ENCODE measurements at places on chromosomes 4 and X.

GRCh38 chrX:107730991-107731766 lies 44.4 kb downstream of the TSC22D3 start:
- no peak for DNase-seq

DNA sequence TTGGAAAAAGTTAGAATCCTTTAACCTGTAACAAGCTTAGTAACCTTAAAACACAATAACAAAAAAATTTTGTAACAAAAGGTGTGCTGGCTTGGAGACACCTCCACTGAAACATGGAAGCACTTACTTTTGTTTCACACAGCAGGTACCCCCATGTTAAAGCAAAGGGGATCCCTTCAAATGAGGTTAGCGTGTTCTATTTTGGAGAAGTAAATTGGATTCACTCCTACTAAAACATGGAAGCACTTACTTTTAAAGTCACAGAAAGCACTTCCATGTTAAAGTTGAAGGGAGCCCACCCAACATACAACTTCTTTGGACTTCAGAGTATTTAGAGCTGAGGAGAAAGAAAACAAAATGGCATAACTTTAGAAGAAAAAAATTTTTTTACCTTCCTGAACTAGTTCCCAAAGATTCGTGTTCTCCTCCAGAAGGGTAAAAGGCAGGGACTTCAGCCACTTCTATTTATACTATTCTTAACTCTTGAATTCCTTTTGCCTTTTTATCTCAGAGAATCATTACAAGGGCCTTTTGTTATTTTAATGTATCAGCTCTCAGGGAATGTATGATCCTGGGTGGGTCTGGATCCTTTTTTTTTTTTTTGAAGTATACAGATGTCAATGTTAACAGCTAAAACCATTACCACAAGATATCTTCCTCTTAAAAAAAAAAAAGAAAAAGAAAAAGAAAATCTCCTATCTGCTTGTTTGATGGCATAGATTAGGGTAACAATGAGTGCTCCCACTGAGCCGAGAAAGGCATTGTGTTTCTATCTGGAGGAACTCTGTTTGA lies 11.5 kb downstream of the LARP7 start:
- DNase-seq: no peak

GRCh38 chr4:35760807-35761206 lies 483.5 kb downstream of the ARAP2 start:
- DNase-seq: no peak

DNA sequence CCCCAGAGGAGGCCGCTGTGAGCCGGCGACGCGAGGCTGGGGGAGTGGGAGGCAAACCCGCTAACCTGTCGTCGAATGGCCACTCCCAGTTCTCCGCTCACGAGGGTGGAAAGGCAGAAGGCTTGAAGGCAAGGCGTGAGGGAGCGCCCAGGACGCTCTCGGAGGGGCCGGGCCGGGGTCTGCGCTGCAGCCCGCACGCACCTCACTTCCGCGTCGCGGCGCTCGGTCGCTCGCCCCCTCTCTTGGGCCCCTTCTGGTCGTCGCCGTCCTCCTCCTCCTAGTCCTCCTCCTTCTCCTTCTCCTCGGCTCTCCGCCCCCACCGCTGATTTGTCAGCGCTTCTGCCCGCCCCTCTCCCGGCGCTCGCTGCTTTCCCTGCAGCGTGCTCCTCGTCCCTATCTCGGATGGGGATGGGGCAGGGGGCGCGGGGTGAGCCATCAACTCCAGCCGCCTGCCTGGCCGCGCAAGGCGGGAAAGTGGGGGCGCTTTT lies at the start of gene SNCA:
TSS of gene SNCA (minus strand) at position 265 of the 488 bp plus-strand sequence. CDS start 1,494 bp downstream, outside the sequence.
- DNase-seq: peak; percentile 79

DNA sequence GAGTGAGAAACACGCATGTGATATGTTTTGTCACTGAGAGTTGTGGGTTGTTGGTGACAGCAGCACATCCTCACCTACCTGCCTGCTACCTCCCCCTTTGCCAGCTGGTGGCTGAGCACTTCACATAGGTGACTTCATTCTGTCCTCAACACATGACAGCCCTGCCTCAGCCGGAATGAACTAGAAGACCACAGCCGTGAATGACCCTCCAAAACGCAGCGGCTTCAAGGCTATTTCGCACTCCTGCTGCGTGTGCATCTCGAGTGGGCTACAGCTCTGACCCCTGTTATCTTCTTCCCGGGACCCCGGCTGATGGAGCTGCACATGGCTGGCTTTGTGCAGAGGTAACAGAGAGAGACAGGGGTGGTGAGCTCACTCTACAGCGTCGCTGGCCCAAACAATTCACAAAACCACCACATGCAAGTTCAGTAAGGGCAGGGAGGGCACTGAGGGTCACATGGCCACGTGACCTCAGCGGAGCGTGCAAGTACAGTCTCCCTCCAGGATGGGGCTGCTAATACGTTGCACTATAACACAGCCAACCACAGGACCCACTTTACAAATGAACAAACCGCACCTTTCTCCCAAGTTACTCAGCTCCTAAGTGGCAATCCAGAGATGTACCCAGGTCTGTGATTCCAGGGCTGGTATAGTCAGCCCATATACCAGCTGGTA lies 6.3 kb upstream of the PPP2R2C start:
- DNase-seq: no peak
